Epithelial cell of proximal tubule (primary cell): ENCODE measurements at places on chromosomes 4 and X.

DNA sequence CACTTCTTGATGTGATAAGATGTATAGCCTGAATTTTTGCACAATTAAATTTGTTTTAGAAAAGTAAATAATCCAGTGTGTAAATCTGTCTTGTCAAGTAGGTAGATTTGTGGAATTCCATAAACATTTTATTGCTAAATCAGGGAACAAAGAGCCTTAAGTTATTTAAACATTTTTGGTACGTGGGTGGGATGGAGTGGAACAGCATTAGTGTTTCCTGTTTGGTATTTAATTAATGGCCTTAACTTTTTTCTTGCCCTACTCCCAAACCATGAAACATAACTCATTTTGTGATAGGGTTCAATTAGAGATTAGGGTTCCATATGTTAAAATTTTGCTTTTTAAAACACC is 5.1 kb downstream of the NUDT9 start:
- DNase-seq = no peak

DNA sequence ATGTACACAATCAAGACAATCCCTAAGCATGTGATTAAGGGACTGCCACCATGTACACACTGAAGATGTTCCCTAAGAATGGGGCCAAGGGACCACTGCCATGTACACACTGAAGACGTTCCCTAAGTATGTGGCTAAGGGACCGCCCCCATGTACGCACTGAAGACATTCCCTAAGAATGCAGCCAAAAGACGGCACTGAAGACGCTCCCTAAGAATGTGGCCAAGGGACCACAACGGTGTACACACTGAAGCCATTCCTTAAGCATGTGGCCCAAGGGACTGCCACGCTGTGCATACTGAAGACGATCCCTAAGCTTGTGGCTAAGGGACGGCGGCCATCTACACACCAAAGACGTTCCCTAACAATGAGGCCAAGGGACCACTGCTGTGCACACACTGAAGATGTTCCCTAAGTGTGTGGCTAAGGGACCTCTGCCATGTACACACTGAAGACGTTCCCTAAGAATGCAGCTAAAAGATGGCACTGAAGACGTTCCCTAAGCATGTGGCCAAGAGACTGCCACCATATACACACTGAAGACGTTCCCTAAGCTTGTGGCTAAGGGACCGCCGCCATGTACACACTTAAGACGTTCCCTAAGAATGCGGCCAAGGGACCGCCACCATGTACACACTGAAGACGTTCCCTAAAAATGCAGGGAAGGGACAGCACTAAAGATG is 26.4 kb downstream of the DHRSX start:
- no peak for DNase-seq

DNA sequence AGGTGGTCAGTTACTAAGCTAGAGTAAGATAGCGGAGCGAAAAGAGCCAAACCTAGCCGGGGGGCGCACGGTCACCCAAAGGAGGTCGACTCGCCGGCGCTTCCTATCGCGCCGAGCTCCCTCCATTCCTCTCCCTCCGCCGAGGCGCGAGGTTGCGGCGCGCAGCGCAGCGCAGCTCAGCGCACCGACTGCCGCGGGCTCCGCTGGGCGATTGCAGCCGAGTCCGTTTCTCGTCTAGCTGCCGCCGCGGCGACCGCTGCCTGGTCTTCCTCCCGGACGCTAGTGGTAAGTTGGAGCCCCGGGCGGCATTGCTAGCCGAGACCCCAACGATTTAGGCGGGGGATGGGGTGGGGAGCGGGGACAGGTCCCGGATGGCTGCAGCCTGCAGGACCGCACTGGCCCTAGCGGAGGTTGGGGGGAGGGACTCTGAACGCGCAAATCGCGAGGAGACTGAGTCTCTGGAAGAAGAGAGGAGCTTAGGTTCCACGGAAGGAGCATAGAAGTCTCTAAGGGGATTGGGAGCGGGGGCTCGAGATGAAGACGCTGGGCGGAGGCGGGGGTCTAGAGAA is 573 bp downstream of the HTR2C start:
- DNase-seq = no peak

GRCh38 chrX:149511081-149511480 is 6.0 kb upstream of the IDS start:
- no peak for DNase-seq

GRCh38 chr4:124964251-124964650 is 251.7 kb upstream of the ANKRD50 start:
- DNase-seq = no peak

GRCh38 chr4:81427344-81427821 is 44.3 kb downstream of the RASGEF1B start:
- DNase-seq = no peak

- DNase-seq = no peak
Observed at GRCh38 chr4:5756271-5756670, 45.3 kb downstream of the EVC start.

GRCh38 chr4:88335092-88335665 is 43.5 kb upstream of the HERC6 start:
- no peak for DNase-seq
